ENCODE measurements at places on chromosomes 3 and 15.
A peak's percentile ranks its signal among the peaks of the same experiment; 100 is the strongest.

- no peak for DNase-seq
Observed at GRCh38 chr3:141392897-141393734, 24.8 kb downstream of the ZBTB38 start.

- peak; percentile 56 for DNase-seq
Observed at GRCh38 chr15:58521293-58521991, 89.7 kb downstream of the LIPC start.

- no peak for DNase-seq
Observed at GRCh38 chr15:69855258-69856000, 242.3 kb downstream of the TLE3 start.

DNA sequence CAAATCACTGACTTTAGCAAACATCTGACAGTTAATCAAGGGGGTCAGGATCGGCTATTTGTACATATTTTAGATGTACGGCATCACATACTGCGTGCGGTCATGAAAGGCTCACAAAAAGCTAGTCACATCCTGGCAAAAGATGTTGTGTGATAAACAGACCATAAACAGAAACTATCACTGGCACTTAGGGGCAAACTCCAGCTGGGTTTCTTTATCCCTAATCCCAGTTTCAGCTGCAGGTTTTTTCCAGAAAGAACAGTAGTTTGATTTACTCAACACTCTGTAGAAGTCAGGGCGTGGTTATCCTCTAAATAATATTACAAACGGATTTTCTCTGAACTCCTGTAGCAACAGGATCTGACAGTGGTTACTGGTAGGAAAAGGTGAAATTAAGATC, 112.4 kb upstream of the BHLHE40 start:
- peak; percentile 61 for DNase-seq

All from retinal pigment epithelial cell (primary cell).